ENCODE measurements at places on chromosomes 12 and 14.

GRCh38 chr12:119817546-119818343 is 59.4 kb downstream of the CIT start:
- no peak for ATAC-seq

GRCh38 chr14:94088516-94088915 is 7.4 kb downstream of the IFI27L1 start:
- ATAC-seq, result no peak

- peak; percentile 56 for ATAC-seq
Observed at GRCh38 chr14:106657460-106657859, 1131.1 kb downstream of the TMEM121 start.

GRCh38 chr14:103001226-103001625 is 56.1 kb downstream of the CDC42BPB start:
- ATAC-seq, result no peak

GRCh38 chr12:23895792-23896218 is 53.7 kb downstream of the SOX5 start:
- ATAC-seq, result no peak

- no peak for ATAC-seq
Observed at GRCh38 chr12:107501681-107502080, 183.9 kb upstream of the PWP1 start.

GRCh38 chr12:53047221-53048032 is 2.4 kb upstream of the TNS2 start:
- ATAC-seq, result peak; percentile 74

GRCh38 chr14:33693237-33693636 is 257.6 kb downstream of the EGLN3 start:
- no peak for ATAC-seq

DNA sequence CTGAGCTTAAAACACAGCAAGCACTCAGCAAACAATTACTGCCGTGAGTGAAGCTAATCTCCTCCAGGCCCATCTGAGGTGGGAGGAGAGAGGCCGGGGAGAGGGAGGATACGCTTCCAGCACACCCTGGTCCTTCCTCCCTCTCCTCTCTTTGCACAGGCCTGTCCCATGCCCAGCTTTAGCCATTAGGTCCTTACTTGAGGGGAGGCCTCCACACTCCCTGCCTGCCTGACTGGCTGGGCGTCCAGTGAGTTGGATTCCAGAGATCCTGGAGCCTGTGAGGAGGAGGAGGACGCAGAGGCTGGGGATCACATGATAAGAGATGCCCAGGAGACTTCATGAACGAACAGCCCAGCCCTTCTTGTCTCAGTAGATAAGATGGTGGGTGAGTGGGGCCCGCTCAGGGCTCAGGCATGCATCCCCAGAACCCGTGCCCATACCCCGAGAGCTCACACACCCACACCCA is 65.1 kb upstream of the NCOR2 start:
- no peak for ATAC-seq

GRCh38 chr12:76573840-76574373 is 14.3 kb upstream of the OSBPL8 start:
- no peak for ATAC-seq

- ATAC-seq, result no peak
Observed at GRCh38 chr12:15468911-15469310, 146.6 kb downstream of the PTPRO start.

DNA sequence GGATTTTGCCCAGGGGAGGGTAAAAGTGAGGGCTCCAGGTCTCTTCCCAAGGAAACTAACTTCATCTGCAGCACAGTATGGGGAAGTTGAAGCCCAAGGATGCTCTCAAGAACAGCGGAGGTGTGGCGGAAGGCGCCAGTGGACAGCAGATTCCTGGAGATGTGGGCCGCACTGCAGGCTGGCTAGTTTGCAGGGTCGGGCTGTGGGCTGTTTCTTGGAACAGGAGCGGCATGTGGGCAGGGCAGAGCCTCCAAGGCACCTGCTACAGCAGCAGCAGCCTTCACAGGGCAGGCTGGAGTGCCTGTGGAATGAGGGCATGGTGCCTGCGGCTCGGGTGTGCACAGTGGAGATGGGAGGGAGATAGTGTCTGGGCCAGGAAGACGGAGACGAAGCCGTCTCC is 100.0 kb upstream of the SFSWAP start:
- ATAC-seq, result no peak

DNA sequence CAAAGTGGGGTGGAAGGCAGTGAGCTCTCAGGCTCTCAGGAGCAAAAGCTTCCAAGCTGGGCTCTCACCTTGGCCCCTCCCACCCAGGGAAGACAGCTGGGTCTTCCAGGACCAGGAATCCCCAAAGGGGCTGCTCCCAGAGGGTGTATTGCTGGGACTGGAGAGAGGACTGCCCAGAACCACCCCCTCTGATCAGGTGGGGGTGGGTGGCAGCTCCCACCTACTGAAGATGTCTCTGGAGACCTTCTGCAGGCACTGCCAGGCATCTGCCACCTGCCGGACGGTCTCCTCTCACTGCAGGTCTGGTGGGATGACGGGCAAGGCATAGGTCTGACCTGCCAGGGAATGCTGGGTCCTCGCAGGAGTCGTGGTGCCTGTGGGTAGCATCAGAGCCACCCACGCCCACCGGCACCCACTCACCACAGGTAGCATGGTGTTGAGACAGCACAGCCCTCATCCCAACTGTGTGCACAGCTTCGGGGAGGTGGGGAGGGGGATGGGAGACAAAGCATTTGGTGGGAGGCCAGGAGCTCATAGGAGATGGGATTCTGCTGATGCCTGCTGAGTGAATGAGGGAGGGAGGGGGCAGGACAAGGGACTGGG is 103.2 kb downstream of the SINHCAF start:
- no peak for ATAC-seq

DNA sequence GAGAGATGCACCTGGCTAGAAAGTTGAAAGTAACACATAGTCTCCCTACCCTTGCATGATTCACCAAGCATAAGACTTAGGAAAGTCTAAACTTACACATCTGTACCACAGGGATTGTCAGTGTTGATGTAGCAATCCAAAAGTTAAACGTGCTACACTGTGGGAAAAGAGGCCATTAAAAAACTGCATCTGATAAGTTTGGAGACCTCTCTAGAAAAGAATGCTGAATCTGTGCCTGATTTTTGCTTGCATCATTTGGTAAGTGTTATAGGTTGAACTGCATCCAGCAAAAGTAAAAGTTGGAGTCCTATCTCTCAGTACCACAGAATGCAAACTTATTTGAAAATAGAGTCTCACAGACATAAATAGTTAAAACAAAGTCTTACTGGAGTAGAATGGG is 126.6 kb downstream of the SLC6A15 start:
- ATAC-seq, result no peak

DNA sequence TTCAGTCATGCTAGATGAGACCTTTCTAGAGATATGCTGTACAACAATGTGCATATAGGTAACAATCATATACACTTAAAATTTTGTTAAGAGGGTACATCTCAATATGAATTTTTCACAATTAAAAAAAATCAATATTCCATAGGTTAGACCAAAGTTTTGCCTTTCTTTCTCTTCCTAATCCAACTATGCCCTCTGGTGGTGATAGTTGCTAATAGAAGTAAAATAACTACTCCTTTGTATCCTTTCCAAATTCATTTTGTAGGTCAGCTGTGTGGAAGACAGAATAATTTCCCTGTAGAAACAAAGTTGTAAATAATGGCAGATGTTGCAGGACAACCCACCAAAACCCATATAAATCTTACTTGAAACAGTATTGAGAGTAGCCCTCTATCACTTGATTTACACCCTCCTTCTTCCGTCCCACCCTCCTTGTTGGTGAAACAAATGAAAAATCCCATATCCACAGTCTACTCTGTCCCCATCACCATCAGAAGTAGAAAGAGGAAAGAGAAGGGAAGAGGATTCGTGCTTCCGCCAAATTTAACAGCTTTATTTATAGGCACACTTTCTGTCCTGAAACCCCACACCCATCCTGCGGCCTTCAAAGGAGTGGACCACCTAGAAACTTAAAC is 34.2 kb upstream of the KICS2 start:
- no peak for ATAC-seq

DNA sequence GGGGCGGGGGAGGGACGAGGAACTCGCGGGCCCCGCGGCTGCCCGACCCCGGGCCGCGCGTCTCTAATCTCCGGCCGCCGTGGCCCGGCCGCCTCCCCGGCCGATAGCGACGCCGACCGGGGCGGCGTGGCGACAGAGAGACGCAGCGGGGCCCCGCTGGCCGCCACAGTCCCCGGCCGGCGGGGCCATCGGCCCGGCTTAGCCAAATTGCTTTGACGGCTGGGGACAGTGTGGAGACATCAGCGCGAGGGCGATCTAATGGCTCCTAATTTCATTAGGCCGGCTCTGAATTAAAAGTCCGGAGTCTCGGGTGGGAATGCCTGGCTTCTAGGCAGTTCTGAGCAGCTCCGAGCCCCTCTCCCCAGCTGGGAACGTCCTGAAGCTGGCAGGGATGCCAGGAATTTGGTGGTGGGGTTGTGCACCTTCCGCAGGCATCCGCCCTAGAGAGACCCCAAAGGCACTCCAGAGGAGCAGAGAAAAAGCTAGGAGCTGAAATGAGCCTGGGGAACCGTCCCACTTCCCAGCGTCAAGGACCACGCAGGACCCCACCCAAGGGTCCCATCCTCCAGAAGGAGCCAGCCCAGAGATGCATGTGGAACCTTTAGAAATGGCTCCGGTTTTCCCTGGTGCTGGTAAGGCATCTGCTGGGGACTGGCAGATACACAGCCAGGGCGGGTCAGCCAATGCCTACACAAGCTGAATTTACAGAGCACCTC is 9.6 kb downstream of the TBX5 start:
- no peak for ATAC-seq

DNA sequence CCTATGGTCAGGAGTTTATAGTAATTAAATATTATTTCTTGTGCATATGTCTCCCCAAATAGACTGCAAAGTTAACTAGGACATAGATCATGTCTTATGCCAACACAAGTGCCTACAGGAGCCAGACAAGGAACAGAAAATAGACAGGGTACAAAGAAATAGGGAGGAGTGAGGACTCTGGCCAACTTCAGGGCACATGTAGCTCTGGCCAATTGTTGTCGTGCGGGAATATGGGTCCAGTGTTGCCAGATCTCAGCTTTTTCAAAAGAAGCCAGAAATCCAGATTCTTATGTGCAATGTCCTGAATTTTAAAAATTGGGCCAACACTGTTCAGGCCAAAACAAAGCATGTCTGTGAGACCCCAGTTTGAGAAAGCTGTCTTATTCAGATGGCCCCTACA is 68.7 kb downstream of the RFX4 start:
- no peak for ATAC-seq

DNA sequence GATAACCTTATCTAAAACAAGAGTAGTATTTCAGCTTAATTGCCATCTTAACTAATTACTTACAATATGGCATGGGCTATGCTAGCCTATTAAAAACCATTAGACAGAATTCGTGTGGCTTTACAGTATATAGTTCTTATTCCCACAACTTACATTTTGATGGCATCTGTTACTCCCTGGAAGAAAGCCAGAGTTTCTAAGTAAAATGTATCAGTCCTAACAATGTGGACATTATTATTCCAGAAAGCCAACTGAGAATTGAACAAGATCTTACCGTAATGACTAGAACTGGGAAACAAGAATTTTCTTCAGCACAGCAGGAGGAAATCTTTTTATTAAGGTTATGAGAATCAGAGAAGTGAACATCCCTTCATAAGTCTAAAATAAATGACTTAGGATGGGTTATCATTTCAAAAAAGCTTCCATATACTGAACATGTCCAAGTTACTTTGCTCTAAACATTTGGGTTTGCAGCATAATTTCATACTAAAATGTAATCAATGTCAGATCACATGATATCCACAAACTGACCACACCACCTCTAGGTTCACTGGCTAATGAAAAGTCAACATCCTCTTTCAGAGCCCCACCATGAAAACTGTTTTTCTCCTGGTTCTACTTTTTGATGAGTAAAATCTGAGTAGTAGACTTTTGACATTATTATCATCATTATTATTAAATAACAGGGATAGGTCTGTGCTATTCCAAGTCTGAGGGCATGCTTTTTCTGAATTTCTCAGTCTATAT is 179.7 kb downstream of the SSPN start:
- ATAC-seq, result no peak

DNA sequence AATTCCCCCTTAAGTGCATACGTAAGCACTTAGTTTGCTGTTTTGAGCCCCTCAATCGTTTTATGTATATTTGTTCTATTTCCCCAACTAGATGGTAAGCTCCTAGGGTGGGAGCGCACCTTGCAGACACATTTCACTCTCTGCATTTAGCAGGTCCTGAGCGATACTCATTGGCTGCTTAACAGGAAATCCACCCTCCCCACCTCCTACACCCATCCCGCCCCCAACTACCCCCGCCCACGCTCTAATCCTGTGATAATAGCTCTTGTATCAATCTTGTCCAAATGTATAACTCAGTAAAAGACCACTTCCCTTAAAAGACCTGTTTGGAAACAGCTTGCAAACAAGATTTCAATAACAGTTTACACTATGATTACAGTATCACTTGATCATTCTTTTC is 8.1 kb downstream of the LPAR5 start:
- peak; percentile 66 for ATAC-seq

DNA sequence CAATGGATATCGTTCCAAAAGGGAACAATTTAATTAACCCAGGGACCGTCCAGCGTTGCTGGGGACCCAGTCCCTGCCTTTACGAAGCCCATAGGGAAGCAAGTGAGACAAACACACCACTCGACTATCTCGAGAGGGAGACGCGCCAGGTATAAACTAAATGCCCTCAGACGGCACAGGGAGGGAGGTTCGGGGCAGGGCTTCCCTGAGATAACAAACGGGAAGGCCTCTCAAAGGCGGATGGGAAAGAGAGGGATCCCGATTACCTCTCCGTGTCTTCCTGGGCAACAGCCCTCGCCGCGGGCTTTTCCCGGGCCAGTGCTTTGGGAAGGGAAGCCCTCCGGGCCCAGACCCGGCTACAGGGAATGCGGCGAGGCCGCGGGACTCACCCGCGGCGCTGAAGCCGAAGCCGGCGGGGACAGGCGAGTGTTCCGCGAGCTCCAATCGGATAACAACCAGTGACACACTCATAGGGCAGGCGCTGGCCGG is 390 bp downstream of the BRAP start:
- no peak for ATAC-seq

GRCh38 chr12:132771126-132771838 is 9.7 kb upstream of the ANKLE2 start:
- peak; percentile 47 for ATAC-seq

DNA sequence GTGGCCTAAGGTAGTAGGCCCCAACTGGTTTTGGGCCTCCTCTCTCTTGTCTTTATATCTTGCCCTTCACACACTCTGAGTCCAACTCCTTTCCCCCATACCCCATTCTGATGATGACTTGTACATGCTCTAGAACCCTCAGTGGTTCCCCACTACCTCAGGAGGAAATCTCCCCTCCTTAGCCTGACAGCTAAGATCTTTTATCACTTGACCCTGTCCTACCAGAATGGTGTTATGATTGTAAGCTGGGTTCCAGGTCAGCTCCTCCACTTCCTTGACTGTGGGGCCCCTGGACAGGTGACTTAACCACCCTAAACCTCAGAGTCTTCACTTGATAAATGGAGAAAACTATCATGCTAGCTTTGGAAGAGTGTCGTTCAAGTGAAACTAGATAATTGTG is 9.4 kb upstream of the MYL2 start:
- ATAC-seq, result no peak

GRCh38 chr12:68111995-68112394 is 47.5 kb downstream of the IFNG start:
- ATAC-seq, result no peak
